ENCODE measurements at places on chromosomes 3 and 15.

DNA sequence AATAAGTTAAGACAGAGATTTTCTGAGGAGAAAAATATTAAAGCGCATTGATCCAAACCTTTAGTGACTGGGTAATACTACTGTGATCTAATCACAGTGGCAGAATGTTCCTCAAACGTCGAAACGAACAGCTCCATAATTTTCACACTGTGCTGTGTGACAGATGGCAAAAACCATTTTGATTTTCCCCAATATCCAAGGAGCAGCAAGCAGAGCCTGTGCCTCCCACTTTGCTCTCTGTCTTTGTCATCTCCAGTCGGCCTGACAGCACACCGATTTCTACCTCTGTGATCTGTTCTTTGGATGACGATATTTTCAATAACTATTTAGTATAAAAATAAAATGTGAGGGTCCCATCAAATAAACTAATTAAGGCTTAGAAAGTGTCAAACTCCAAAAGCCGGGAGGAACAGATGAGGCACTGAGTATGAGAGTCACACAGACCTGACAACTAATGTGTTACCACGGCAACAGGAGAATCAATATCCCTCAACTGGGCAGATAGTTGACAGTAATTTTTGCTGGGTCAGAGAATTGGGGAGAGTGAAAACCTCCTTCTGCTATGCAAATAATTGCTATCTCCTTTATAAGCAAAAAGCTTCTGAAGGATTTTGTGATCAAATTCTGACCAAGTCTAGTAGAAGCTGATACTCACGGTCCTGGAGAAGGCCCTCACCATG, 489.1 kb upstream of the CFAP20DC start:
- no peak for DNase-seq

DNA sequence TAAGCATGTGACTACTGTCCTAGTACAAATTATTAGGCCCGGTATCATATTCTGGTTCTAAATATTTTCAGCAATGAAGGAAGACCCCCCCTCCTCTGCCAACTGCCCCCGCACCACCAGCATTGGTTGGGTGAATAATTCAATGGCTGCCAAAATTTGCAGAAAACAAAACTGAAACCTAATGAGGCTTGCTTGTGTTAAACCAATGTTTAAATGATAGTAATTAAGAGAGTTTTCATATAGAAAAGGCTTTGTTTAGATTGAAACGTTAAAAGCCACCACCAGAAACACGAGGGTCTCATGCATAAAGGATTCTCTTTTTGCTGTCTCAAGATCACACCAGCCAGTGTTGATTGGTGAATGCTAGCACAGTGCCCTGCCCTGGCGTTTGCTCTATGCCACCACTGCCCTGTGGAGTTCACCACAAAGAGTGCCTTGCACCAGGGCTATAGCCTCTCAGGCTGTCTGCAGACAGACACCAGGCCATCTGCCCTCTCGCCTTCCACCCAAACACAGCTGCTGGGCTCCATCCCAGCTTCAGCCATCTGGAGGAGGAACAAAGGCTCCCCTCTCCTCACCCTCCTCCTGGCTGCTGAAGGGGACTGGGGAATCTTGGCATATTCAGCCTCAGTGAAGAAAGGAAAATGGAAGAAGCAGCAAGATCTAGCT, 200.3 kb upstream of the PFN2 start:
- DNase-seq: no peak

DNA sequence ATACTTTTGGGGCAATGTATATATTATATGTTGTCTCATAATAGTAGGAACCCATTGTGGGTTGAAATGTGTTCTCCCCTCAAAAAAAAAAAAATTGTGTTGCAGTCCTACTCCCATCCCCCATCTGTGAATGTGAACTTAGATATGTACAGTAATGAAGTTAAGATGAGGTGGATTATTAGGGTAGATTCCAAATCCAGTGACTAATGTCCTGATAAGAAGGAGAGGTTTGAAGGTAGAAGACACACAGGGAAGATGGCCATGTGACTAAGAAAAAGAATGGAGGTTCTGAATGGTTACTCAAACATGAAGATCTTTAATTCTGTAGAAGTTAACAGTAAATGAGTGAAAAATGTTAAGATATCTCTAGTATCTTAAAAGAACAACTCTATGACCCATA, 3.0 kb upstream of the ATOSA start:
- DNase-seq: no peak

- no peak for DNase-seq
These were observed 187.2 kb downstream of the CLSTN2 start for GRCh38 chr3:140122183-140122582.

DNA sequence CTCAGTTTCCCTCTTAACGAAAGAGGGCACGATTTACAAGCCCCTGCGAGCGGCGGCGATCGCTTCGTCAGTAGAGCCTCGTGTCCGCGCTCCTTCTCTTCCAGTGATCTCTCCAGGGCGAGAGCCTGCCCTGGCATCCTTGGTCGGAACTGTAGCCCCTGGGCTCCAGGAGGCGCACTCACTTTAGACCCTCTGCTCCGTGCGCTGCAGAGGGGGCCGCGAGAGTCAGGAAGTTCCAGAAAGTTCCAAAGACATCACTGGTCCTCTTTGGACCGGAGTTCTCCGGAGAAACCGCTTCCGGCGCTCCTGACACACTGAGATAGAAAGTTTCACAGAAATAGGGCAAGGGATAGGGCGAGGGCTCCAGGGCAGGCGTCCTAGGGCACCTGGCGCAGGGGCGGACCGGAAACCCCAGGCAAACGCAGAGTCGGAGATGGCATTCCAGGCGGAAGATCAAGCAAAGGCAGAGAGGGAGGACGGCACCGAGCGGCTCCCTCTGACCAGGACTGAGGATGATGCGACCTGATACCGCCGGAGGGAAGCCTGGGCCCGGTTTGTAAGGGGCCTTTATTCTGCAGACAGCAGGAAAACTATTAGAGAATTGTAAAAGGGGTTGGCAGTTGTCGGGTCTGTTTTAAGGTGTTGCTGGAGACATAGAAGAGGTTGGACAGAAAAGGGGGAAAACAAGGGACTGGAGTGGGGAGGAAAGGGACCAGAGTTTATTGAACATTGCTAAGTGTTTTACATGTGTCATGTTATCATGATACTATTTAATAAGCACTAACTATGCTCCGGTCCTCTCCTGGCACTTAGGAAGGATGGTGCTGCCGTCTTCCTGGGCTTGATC, 1.3 kb upstream of the CPEB1 start:
- no peak for DNase-seq

- DNase-seq: no peak
These were observed 188.6 kb upstream of the PDZRN3 start for GRCh38 chr3:73813291-73813690.

DNA sequence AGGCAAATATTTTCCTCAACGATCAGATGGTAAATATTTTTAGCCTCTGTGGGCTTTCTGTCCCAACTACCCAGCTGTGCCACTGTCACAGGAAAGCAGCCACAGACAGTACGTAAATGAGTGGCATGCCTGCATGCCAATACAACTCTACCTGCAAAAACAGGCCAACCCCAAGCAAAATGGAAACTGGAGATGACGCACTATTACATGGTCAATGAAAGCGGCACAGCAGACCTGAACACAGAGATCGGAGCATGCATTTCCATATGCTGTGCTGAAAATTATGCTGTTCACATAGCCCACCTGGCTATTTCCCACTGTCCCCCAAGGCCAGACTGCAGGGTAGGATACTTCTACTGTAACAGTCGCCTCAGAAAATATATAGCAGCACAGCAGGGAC, 57.8 kb downstream of the HERC2 start:
- no peak for DNase-seq

DNA sequence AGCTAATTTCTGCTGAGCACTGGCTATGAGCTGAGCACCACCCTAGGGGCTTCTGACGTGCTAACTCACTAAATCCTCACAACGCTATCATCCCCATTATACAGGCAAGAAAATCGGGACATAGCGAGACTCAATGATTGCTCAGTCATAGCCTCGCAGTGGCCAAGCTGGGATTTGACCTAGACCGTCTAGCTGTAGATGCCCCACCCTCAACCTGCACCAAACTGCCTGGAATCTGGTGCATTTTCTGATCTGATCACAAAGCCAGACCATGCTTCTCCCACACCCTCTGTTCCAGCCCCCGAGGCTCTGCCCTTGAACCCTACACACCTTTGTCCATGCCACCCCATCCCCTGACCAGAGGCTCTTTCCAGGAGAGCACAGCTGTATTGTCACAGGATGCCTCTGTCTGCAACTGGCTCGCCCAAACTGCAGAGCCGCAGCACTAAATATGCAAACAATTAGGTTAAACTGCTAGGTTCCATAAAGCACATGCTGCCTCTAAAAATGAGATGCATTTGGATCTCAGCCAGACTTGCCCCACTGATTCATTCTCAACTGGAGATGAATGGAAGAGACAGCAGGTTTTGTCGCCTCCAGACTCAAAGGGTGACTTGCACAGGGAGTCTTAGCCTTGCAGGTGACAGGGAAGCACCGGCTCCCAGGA, 95.2 kb downstream of the NUP210 start:
- no peak for DNase-seq

DNA sequence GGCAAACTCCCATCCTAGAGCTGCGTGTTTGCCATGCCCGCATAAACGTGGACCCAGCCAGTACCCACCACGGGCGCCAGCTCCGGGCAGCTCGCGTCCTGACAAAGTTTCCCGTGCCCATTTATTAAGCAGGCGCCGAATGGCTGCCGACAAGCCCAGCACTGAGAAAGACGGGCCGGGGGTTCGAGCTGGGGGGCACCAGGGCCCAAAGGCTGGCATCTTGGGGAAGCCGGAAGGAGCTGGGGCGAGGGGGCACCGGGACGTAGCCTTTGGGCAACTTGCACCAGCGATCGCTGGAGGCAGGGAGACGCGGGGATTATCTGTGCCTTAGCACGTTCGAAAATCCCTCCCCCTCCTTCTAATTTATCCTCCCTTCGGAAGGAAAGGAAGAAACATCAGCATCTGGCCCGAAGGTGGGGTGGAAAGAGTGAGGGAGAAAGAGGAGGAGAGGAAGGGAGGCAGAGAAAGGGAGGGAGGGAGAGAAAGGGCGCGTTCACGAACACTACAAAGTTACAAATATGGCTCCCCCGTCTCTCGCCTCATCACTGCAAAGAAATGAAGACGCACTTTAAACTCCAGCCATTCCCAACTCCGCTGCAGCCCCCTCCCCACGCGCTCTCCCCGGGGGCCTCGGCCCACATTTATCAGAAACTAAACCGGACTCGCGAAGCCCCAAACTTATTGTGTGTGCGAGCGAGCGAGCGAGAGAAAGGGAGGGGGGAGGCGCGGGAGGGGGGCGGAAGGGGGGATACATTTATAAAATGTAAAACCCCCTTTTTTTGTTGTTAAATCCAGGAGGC, 1.0 kb downstream of the ANP32A start:
- peak; percentile 28 for DNase-seq

DNA sequence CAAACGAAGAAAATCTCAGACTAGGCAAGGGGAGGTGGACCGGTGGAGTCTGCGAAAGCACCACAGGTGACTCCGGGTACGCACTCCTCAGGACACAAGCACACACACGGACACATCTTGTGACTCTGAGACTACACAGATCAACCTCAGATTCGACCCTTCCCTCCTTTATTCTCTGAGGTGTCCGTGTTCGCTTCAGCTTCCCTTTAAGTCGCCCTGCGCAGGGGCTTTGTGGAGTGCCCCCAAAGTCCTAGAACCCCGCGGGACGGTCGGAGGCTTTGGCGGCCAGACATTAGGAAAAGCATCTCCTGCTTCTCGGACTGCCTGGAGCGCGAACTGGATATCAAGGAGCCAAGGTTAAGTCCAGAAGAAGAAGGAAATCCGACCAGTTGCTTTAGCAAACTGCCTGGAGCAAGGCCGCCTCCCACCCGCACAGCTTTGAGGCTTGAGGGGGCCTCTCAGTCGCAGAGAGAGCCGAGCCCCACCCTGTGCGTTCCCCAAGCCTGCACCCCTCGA, 730 bp downstream of the DGKG start:
- DNase-seq: no peak

- no peak for DNase-seq
These were observed 140.0 kb upstream of the UBE2E1 start for GRCh38 chr3:23665741-23666140.

DNA sequence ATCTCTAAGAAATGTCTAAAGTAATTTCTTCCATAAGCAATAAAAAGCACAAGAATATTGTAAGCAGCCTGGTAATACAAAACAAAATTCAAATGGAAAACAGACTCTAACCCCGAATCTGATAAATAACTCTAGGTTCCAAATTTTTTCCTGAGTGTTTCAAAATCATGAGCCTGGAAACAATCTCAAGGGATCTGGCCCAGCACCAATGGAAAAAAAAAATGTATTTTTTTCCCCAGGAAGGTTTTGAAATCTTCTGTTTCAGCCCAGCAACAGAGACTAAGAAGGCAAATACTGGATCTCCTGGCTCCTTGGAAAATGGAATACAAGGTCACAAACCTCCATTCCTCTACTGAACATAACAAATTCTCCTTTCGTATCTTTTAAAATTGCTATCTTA, 13.0 kb downstream of the TBC1D2B start:
- no peak for DNase-seq

DNA sequence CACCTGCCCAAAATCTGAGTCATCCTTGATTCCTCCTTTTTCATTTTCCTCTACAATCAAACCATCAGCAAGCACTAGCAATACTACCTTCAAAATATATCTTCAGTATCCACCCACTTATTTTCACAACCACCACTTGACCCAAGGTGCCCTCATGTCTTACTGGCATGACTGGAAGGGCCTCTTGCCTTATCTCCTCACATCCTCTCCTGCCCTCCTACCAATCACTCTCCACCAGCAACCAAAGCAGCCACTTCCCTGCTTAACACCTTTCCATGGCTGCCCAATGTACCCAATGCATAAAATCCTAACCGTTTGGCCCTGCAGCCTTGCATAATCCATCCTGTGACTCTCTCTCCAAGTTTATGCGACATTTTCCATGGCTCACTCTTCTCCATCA, 76.0 kb downstream of the MTHFS start:
- DNase-seq: no peak

- no peak for DNase-seq
These were observed 34.6 kb upstream of the IGF2BP2 start for GRCh38 chr3:185859294-185859972.

- no peak for DNase-seq
These were observed 58.8 kb downstream of the MCF2L2 start for GRCh38 chr3:183369627-183370026.

DNA sequence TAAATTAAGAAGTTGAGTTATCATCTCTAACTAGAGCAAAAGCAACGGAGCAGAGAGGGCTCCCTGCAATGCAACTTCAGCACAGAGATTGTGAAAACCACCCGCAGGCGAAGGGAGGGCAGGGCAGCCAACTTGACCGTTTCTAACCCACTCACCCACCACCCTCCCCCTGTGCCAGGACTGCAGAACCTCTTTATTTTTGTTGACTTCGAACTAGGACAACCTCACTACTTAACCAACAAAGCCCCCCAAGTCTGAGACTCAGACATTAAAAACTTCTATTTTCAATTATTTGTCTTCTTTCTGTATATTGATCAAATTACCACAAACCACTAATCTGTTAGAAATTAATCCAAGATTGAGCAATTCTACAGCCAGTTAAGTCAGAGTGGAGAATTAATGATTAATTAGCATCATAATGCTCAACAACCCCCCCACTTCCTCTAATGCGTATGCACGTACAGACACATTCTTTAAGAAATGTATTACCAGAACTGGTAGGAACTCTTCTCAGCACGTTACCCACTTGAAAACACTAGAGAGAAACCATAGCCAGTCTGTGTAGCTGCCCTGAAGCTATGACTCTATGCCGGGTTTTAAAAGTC, 2.0 kb downstream of the MGLL start:
- DNase-seq: no peak

- DNase-seq: no peak
These were observed 83.2 kb upstream of the ADAMTSL3 start for GRCh38 chr15:83570756-83571155.
